A172 (cell line): ENCODE measurements at places on chromosomes 6 and 20. TPM values are rescaled to one million over a fixed set of nuclear protein-coding genes. Genes with fewer than 3 reads are reported as not detected.

The NOL7 gene
- 134 and 164 TPM in 2 replicates for total RNA-seq

- DNase-seq, result peak; percentile 16
Observed at GRCh38 chr20:37095108-37095598, 644 bp downstream of the RBL1 start.

DNA sequence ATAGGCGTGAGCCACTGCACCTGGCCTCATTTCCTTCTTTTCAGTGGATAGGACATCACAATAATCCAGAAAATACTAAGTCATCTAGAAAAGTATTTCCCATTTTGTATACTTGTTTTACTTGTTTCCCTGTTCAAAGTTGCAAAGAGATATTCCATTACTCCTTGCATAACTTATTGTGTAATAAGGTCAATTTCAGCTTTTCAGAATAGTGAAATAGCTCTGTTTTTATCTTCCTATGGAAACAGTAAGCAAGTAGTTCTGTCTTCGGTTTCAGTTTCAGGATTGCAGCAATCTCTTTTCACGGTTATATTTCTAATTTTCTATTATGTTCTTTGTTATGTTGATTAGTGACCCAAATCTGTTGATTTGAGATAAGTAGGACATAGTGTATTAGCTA lies 6.0 kb downstream of the STX11 start:
- DNase-seq, result no peak

DNA sequence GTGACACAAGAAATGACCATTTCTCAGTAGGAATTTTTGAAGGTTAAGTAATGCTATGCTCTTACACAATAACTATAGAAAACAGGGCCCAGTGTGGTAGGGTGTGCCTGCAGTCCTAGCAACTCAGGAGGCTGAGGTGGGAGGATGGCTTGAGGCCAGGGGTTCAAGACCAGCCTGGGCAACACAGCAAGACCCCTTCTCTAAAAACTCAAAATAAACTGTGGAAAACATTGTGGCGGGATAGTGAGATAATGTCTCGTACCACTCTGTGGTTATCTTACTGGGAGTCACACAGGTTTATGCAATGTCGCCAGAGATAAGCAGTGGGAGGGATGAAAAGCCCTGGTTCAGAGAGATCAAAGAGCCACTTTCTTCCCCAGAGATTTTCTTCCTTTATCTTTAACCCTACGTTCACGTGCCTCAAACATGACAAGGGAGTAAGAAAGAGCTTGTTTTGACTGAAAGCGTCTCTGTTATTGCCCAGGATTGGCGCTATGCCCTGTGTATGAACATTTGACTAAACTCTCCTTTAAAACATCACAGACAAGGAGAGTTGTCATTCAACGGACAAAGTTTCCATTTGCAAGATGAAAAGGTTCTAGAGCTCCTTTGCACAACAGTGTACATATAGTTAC lies 13.9 kb downstream of the GCM1 start:
- no peak for DNase-seq

DNA sequence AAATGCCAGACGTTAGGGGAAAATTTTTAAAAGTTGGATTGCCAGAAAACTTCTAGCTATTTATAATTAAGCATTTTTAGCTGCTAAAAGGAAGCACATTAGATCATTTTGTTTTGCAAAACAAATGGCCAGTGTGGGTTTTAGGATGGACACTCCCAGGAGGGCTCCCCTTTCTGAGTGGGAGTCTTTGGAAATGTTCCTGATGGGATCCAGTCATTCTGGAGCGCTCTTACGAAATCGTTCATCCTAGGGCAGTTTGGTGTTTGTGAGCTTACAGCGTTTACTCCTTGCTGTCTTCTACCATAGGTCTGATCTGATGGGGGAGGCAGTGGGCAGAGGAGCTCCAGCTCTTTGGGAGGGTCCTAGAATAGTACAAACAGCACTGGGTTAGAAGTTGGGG lies 14.7 kb downstream of the GNAS start:
- DNase-seq, result no peak

The DAAM2 gene
- 0.10 TPM in 1 of 2 replicates, not detected in the other for total RNA-seq

DNA sequence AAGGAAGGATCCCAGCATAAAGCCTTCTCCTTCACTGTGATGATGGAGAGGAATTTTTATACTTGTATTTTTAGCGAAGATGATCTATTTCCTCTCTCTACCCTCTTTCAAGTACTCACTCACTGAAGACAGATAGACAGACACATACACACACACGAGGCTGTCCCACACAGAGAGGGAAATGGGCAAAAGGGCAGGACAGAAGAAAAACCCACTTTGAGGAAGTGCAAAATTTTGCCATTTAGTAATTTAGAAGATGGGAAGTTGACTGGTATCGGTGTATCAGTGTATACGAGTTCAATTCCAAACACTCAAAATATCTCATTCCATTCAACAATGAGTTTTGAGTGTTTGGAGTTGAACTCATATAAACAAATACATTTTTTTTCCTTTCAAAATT lies 30.9 kb downstream of the HEBP2 start:
- no peak for DNase-seq

- no peak for DNase-seq
Observed at GRCh38 chr6:139659711-139660110, 285.3 kb upstream of the CITED2 start.

The ARMC2 gene
- total RNA-seq, result 1.7 and 7.2 TPM in 2 replicates

The SEMG1 gene
- total RNA-seq, result not detected in 2 replicates

- DNase-seq, result no peak
Observed at GRCh38 chr6:7142918-7143475, 35.2 kb downstream of the RREB1 start.

DNA sequence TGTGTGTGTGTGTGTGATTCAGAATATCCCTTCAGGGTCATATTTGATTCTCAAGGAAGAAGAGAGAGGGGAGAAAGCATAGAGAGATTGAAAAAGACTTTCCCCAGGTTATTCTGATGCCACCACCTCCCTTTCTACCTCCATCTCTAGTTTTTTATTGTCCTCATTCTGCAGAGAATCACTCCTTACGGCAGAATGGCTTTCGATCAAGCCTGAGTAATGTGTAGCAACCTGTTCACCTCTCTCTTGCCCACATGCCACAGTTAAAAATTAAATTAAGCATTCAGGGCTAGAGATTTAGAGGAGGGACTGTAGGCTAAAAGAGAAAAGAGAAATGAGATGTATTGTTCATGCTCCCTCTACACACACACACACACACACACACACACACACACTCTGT lies 18.1 kb downstream of the KLHL32 start:
- no peak for DNase-seq

DNA sequence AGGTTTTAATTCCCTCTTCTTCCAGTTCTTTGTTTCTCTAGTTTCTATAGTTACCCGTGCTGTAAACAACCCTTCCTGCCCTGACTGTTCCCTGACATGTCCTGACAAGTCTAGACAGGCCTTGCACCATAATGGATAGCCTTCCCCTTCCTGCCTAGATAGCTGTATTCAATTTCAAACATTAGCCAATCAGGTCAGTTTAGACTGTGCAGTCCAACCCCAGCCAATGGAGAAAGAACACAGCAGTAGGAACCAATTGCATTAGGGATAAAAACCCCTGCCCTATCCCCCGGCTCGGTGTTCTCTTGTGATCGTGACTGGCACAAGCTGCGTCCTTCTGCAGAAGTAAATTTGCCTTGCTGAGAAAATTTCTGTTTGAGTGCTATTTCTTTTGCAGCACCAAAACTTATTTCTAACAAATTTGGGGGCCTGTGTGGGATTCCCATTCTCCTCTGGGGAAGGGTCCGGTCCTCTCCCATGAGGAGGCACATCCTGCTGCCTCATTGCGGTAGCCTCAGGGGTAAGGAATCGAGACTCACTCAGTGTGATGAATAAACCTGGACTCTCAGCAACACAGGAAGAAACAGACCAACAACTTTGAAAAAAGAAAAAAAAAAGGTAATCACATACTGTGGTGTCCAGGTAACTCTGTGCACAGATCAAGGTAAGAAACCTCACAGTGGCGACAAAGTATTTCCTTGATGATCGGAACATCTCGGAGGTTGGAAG lies 248.7 kb upstream of the ECI2 start:
- no peak for DNase-seq

GRCh38 chr6:73236144-73236750 lies 11.0 kb upstream of the KHDC1L start:
- peak; percentile 71 for DNase-seq

- no peak for DNase-seq
Observed at GRCh38 chr6:158023597-158023939, 41.9 kb downstream of the SYNJ2 start.
